ENCODE measurements at places on chromosomes 7 and 10. TPM values are rescaled to one million over a fixed set of nuclear protein-coding genes. Genes with fewer than 3 reads are reported as not detected.

DNA sequence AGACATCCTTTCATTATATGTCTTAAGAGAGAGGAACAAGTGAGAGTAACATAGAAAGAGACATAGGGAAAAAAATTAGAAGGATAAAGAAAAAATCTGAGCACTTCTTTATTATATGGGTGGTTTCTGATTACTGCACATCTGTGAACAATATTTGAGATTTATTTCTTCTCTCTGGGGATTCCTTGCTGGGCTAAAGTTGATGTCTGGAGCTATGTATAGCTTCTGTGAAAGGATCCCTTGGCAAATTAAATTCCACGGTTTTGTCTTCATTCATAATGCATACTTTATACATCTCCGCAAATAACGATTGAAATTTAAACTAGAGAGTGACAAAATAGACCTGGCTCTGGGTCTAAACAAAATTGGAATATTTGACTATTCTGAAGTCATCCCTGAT lies 232.2 kb upstream of the CTBP2 start:
- no peak overlapping the region for H3K4me3 ChIP-seq
- H3K36me3 ChIP-seq = no peaks in the 10 kb centered on the region
- no peaks in the 10 kb centered on the region for H3K4me1 ChIP-seq
- DNase-seq = no peak
- no peak overlapping the region for H3K27ac ChIP-seq
- peaks cover 2% of the 10 kb centered on the region for H3K27me3 ChIP-seq

DNA sequence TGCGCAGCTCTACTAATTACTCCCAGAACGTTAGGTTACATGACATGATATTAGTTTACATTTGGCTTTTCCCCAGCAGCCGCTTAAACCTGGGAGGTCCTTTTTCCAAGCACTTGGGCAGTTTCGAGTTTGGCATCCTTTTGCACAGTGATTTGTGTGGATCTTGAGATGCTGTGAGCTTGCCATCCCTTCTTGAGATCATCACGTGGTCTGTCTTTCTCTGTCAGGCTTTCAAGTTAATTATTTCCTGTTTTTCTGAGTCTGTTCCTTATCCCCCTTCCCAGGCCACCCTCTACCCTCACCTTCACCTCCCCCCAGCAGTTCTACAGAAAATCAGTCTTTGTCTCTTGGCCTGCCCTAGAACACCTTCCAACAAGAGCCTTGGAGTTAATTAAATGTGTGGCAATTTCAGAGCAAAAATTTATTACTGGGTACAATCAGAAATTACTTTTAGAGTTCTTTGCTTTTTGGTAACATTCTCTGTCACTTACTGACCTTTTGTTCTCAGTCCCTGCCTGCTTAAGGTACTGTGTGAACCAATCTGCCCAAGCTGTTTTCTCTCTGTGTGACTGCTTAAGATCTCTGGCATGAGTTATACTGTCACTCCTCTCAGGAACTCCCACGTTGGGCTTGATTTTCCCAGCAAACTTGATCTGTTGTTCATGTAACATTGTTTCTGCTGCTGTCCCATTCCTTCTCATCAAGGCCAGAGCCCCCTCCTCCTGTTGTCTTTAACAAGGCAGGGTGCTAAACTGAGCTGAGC lies 3.1 kb upstream of the SLF2 start:
- H3K27ac ChIP-seq = no peak overlapping the region
- H3K27me3 ChIP-seq = no peaks in the 10 kb centered on the region
- H3K4me1 ChIP-seq = peaks cover 44% of the 10 kb centered on the region
- H3K4me3 ChIP-seq = no peak overlapping the region
- DNase-seq = no peak

DNA sequence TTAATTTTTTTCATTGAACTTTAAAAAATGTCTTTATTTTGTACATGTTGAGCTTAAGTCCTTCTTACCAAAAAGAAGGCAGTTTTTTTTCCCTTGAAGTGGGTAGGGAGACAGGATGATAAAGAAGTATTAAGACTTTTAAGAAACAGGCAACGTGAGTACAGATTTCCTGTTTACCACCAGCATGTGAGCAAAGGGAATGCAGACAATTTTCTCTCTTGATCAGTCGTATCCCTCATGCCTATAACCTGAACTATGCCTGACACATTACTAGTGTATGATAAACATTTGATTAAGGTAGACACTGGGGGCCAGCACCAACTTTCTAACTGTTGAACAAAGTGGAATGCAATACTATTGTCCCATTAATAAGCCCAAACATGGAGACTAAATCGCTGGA lies 8.8 kb upstream of the OR2A2 start:
- H3K4me3 ChIP-seq = no peak overlapping the region
- no peaks in the 10 kb centered on the region for H3K4me1 ChIP-seq
- H3K27ac ChIP-seq = no peak overlapping the region
- no peak for DNase-seq

MBLAC1 gene
- 5.5 TPM for total RNA-seq

- H3K27ac ChIP-seq = no peak overlapping the region
- H3K4me1 ChIP-seq = no peaks in the 10 kb centered on the region
- peaks cover 6% of the 10 kb centered on the region for H3K27me3 ChIP-seq
These were observed 89.2 kb downstream of the CXCL12 start for GRCh38 chr10:44295644-44296241.

DNA sequence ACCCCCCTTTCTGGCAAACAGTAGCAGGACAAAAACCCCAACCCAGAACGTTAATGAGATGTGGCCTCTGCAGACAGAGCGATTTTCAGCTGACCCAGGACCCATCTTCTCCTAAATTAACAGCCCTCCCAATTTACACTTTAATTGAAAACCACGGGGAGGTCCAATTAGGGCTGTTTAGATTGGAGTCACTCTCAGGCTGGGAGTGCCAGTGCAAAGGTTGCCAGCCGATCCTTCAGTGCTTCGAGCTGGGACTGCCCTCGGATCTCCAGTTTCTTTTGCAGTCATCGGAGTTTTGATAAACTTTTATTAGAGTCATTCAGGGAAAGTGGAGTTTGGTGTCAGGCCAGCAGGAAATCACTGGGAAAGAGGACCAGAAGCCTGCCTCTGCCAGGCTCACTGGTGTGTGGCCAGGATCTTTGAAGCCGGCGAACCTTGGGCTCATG lies 108.0 kb downstream of the DOCK1 start:
- no peak for DNase-seq
- H3K27ac ChIP-seq = no peak overlapping the region
- no peaks in the 10 kb centered on the region for H3K36me3 ChIP-seq

FAM237B gene
- not detected for total RNA-seq

FEZF1 gene
- total RNA-seq = not detected

GRCh38 chr10:13613519-13613918 lies 26.8 kb downstream of the PRPF18 start:
- no peak overlapping the region for H3K27ac ChIP-seq
- H3K4me3 ChIP-seq = no peak overlapping the region
- no peaks in the 10 kb centered on the region for H3K27me3 ChIP-seq
- no peak for DNase-seq
- peaks cover 33% of the 10 kb centered on the region for H3K36me3 ChIP-seq

GRCh38 chr7:17040716-17041115 lies 158.9 kb upstream of the AGR3 start:
- H3K4me3 ChIP-seq = no peak overlapping the region
- peaks cover 20% of the 10 kb centered on the region for H3K4me1 ChIP-seq
- DNase-seq = no peak

DNA sequence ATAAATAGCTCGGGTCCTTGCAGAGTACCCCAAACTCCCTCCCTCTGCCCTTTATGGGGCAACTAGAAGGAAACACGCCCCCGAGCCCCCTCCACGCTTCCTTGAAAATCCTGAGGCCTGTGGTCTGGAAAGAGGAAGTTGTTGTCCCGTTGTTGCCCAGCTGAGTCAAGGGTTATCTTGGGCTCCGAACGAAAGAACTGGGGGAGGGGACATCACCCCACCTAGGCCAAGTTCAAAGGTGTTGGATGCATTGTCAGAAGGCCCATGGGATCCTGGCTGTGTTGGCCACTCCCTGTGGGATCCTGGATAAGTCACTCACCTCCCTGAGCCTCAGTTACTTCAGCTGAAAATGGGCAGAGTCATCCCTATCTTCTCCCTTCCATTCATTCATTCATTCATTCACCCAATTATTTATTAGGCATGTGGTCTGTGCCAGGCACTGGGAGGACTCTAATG lies at the start of gene CCL24:
TSS of gene CCL24 (minus strand) at position 26 of the 456 bp plus-strand sequence. CDS start 91 bp downstream, outside the sequence.
- no peak within 1 kb of the TSS for H3K27ac ChIP-seq
- H3K27me3 ChIP-seq = no peaks in the 10 kb centered on the region
- no peaks in the 10 kb centered on the region for H3K36me3 ChIP-seq
- no peak within 1 kb of the TSS for H3K4me3 ChIP-seq

AMZ1 gene
- 0.05 TPM for total RNA-seq

CLDN15 gene
- total RNA-seq = 19.5 TPM

GRCh38 chr10:75399461-75400162 lies 2.0 kb downstream of the ZNF503 start:
- H3K4me3 ChIP-seq = no peak overlapping the region
- H3K4me1 ChIP-seq = peaks cover 34% of the 10 kb centered on the region
- peaks cover 55% of the 10 kb centered on the region for H3K27me3 ChIP-seq
- no peak for DNase-seq
- H3K27ac ChIP-seq = no peak overlapping the region

All from activated T-helper 1 cell treated with anti-CD3 and anti-CD28 coated beads, Interleukin-12 subunit alpha, Interleukin-12 subunit beta, Interleukin-2, Interleukin-4 antibody, amounts not matched to agents 30 ng/mL and 10 ng/mL and 1 ng/mL, durations not matched to agents 14 hours and 24 hours and 36 hours (primary cell).